Activated T-helper 1 cell treated with anti-CD3 and anti-CD28 coated beads, Interleukin-12 subunit alpha, Interleukin-12 subunit beta, Interleukin-2, Interleukin-4 antibody, amounts not matched to agents 30 ng/mL and 10 ng/mL and 1 ng/mL, durations not matched to agents 14 hours and 24 hours and 36 hours (primary cell): ENCODE measurements at places on chromosomes 1 and 21.

GRCh38 chr1:87684194-87684593 lies 355.5 kb downstream of the LMO4 start:
- H3K36me3 ChIP-seq: no peaks in the 10 kb centered on the region
- no peaks in the 10 kb centered on the region for H3K4me1 ChIP-seq
- H3K4me3 ChIP-seq: peak overlapping the region; percentile 71
- H3K27ac ChIP-seq: no peak overlapping the region

GRCh38 chr21:43361493-43362296 lies 65.2 kb downstream of the SIK1 start:
- H3K36me3 ChIP-seq: no peaks in the 10 kb centered on the region
- H3K4me1 ChIP-seq: peaks cover 24% of the 10 kb centered on the region
- DNase-seq: peak; percentile 31
- H3K4me3 ChIP-seq: peak overlapping the region; percentile 83
- peaks cover 3% of the 10 kb centered on the region for H3K27me3 ChIP-seq

GRCh38 chr1:172582889-172583288 lies 49.9 kb downstream of the SUCO start:
- peaks cover 12% of the 10 kb centered on the region for H3K4me1 ChIP-seq
- no peak overlapping the region for H3K4me3 ChIP-seq
- H3K27me3 ChIP-seq: no peaks in the 10 kb centered on the region
- H3K36me3 ChIP-seq: peaks cover 30% of the 10 kb centered on the region
- no peak overlapping the region for H3K27ac ChIP-seq

DNA sequence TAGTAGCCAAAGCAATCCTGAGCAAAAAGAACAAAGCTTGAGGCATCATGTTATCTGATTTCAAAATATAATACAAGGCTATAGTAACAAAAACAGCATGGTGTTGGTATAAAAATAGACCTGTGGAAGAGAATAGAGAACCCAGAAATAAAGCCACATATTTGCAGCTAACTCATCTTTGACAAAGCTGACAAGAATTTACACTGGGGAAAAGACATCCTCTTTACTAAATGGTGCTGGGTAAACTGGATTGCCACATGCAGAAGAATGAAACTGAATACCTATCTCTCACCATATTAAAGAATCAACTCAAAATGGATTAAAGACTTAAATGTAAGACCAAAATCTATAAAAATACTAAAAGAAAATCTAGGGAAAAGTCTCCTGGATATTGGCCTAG lies 59.5 kb upstream of the CD55 start:
- peaks cover 3% of the 10 kb centered on the region for H3K36me3 ChIP-seq
- no peak for DNase-seq
- peaks cover 4% of the 10 kb centered on the region for H3K27me3 ChIP-seq
- H3K27ac ChIP-seq: no peak overlapping the region

DNA sequence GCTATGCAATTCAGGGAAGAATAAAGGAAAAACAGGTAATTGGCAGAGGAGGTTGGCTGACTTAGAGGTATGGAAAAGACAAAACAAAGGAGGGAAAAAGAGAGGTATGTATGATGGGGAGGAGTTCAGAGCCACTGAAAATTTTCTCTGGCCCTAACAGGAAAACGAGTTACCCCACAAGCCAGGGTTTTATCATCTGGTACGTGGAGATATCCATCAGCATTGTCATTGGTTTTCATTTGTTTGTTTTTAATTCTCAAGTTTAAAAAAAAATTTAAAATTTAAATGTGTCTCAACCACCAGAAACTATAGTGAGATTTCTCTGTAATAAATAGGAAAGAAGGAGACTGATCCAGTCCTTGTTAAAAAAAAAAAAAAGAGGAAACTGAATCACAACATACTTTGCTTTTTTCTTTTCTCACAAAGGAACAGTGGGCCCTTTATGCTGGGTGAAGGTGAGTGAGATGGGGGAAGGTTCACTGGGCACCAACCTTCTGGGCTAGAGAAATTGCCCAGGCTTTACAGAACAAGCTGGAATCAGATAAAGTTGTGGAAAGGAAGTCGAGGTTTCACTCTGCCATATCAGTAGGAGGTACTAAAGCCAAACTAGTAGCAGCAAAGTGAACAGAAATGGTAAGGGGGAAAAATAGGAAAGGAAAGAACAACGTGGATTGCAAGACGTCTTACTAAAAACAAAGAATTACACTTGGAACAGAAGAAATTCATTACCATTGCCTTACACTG lies 2.7 kb downstream of the IFNAR2 start:
- DNase-seq: no peak
- H3K36me3 ChIP-seq: peaks cover 27% of the 10 kb centered on the region
- no peaks in the 10 kb centered on the region for H3K27me3 ChIP-seq
- H3K27ac ChIP-seq: peak overlapping the region; percentile 87

DNA sequence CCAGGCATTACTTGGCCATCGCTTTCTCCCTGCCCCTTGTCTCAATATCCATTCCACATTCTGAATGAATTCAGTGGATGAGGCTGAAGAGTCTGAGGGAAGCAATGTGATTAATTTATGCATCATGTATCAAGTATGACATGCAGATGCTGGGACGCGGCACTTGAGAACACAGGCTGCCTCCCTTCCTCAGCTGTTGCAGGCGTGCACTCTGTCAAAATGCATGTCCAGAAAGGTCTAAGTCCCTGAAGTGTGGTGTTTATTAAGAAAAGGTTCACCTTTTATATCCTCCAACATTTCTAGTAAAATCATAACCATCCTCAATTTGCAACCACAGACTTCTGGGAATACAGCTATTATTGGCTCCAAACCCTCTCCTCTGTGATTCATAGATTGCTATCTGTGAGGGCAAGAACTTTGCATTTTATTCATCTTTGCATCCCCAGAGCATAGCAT lies 22.6 kb upstream of the RAB3GAP2 start:
- no peak overlapping the region for H3K4me3 ChIP-seq
- no peaks in the 10 kb centered on the region for H3K4me1 ChIP-seq
- no peak overlapping the region for H3K27ac ChIP-seq
- no peak for DNase-seq

DNA sequence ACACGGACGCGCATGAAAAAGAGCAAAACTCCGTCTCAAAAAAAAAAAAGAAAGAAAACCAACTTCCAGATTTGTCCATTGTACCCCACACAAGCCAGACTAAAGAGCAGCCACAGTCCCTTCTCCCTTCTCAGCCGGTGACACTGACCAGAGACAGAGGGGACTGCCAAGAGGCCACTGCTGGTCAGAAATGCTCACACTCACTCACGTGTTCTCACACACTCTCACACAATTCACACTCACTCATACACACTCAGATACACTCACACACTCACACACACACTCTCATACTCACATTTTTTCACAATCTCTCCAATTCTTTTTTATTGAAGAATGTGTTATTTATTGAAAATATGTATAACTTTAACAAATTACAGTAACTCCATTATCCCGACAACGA lies 90.8 kb upstream of the RAB4A start:
- H3K4me1 ChIP-seq: no peaks in the 10 kb centered on the region
- H3K36me3 ChIP-seq: no peaks in the 10 kb centered on the region
- no peak overlapping the region for H3K27ac ChIP-seq
